AG10803 (cell line): ENCODE measurements at places on chromosomes 16 and 17.

- DNase-seq = peak; percentile 43
Observed at GRCh38 chr17:81025741-81026129, 9.2 kb upstream of the BAIAP2 start.

GRCh38 chr16:963913-964312 lies 6.9 kb downstream of the LMF1 start:
- DNase-seq = no peak

GRCh38 chr16:86726340-86726739 lies 148.0 kb downstream of the FOXL1 start:
- no peak for DNase-seq

- DNase-seq = peak; percentile 27
Observed at GRCh38 chr17:31385428-31386285, 5.8 kb upstream of the RAB11FIP4 start.

DNA sequence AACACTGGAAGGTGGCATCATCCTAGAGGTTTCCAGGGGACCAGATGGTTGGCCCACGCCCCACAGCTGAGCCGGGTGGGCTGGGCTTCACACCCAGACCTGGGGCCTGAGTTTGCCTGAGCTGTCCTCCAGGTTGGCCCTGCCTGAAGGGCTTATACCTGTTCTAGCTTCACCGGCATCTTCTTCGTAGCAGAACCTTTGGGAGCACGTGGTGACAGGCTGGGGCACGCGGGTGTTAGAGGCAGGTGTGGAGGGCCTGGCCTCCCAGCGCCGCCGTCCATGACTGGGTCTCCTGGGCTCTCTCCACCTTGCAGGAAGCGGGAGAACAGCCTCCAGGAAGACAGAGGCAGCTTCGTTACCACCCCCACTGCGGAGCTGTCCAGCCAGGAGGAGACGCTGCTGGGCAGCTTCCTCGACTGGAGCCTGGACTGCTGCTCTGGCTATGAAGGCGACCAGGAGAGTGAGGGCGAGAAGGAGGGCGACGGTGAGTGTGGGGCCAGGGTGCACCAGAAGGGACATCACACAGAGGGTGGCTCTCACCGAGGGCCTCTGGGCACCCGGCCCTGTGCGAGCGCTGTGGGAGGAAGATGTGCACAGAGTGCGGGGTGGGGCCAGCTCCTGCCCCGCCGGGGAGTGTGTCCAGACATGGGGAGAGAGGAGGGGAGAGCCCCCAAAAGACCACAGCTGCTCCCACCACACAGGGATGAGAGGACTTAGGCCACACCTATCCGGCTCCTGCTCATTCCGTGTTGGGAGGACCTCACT lies 4.6 kb upstream of the TEDC2 start:
- no peak for DNase-seq

DNA sequence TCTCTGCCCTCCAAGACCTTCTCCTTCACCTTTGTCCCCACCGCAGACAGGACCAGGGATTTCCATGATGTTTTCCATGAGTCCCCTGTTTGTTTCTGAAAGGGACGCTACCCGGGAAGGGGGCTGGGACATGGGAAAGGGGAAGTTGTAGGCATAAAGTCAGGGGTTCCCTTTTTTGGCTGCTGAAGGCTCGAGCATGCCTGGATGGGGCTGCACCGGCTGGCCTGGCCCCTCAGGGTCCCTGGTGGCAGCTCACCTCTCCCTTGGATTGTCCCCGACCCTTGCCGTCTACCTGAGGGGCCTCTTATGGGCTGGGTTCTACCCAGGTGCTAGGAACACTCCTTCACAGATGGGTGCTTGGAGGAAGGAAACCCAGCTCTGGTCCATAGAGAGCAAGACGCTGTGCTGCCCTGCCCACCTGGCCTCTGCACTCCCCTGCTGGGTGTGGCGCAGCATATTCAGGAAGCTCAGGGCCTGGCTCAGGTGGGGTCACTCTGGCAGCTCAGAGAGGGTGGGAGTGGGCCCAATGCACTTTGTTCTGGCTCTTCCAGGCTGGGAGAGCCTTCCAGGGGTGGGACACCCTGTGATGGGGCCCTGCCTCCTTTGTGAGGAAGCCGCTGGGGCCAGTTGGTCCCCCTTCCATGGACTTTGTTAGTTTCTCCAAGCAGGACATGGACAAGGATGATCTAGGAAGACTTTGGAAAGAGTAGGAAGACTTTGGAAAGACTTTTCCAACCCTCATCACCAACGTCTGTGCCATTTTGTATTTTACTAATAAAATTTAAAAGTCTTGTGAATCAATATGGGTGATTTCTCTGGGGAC lies 12.2 kb downstream of the CX3CL1 start:
- no peak for DNase-seq

- no peak for DNase-seq
Observed at GRCh38 chr16:68251832-68252231, 6.7 kb downstream of the PLA2G15 start.

DNA sequence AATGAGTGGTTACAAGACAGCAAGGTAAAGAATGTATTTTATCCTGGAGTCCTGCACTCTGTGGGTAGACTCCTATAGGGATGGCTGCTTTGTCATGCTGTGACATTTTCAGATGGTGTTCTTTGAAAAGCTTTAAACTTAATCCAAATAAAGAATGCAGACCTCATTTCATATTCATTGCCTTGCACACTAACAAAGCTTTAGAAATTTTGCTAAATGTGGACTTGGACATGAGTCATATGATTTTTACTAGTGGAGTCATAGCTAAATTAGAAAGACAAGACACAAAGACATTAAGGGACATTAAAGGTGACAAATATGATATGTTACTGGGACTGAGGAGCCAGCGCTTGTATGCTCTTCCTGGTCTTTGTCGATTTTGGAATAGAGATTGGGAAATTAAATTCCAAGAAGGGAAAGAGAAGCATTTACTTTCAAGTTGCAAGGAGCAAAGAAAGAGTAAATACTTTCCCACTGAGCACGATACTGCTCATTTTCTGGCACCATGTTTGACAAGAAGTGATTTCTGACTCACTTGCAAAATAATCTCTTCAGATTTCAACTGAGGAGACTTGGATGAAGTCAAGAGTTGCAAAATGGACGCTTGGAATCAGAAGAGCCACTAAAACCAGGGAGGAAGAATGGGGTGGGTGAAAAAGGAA lies 152.9 kb upstream of the MYOCD start:
- peak; percentile 57 for DNase-seq

DNA sequence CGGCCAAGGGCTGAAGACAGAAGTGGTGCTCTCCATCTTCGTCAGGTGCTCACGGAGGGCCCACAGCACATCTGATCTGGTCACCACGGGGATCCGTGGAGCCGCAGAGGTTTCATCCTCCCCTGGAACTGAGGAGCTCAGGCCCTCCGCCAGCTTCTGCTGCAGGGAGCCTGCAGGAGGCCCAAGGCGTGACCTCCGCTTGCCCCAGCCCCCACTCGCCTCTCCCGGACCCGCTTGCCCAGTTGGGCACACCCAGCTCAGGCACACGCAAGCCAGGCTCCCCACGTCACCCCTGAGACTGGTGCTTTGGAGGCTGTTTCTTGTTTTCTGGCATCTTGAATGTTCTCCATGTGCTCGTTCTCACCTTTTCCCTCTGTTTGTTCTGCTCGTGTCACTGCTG lies 39.4 kb upstream of the CHMP6 start:
- no peak for DNase-seq
